ENCODE measurements at places on chromosomes 2 and 18.

- no peak for DNase-seq
These were observed 31.6 kb downstream of the AOX1 start for GRCh38 chr2:200617156-200618053.

DNA sequence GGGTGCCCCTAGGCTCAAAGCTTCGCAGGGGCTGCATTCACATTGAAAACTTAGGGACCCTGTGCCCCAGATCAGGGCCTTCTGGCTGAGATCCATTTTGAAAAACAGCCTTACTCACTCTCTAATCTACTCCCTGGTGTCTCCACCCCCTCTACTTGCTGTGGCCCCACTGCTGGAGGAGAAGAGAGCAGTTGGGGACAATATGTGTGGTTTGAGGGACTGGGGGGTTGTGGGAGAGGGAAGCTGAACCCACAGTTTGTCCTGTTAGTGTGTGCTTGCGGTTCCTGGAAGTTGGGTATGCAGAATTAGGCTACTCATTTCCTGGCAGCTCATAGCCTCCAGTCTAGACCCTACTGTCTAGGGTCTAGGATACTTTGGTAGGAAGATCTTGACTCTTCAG, 211.4 kb downstream of the PRKCE start:
- no peak for DNase-seq

DNA sequence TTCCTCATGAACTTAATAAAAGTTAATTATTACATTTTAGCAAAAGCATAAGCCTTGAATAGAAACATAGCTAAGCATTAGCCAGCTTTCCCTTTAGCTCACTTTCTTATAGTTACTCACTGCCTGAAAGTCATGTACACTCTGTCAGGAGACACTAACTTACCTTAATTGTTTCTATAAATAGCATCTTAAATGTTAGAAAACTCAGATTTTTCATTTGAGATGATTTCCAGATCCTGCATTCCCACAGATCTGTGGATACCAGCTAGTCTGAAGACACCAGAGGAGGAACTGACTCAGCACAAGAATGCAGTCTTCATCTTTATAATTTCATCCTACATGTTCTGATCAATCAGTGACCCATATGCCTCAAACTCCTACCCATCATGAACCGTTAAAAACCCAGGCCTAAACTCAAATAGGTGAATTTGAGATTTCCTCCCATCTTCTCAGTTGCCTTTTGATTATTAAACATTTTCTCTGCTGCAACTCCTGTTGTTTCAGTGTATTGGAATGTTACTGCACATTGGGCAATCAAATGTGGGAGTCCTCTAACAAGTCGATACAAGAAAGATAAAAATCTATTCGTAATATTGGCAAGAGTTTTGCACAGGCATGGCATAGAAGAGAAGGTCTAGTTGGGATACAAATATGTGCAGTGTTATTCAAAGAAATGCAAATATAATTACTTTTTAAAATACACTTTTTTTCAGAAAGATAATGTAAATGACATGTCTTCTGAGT, 857.4 kb upstream of the CDH2 start:
- DNase-seq, result no peak

DNA sequence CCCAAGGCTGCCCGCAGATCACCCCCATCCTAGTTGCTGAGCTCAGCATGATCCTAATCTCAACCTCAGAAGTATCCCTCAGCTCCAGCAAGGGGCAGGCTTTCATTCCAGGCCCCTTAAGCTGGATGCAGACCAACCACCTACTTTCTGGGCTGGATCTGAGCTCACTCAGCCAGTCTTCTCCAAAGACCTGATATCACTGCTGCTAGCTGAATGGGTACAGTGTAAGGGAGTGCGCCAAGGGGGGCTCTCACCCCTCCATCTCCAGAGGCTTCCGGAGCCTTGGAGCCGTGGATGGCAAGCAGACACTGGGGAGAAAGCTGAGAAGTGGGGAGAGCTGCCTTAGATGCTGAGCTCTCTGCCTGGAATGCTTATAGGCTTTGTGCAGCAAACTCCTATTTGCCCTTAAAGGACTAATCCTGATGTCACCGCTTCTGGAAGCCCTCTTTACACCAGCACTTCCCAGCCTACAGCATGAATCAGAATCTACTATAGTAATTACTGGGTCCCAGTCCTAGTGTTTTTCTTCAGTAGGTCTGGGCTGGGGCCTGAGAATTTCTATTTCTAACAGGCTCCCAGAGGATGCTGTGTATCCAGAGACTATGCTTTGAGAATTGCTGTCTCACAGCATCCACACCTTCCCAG, 31.0 kb downstream of the GYPC start:
- no peak for DNase-seq

GRCh38 chr2:191158193-191158592, 7.4 kb upstream of the STAT4 start:
- no peak for DNase-seq

DNA sequence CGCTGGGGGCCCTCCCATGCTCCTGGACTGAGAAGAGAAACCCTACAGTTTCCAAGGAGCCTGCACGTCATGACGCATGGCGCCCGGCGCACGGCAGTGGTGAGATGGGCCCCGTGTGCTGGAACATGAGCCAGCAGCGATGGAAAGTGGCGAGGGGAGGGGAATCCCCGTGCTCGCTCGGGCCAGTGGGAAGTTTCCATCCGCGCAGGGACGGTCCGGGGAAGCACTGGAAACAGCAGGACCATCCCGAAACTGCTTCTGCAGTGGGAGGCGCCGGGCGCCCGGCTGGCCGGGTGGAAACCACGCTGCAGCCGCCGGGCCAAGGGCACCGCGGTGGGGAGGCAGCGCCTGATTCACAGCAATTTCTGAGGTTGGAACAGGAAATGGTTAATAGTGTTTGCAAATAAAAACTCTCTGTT, 4.9 kb upstream of the PDCD1 start:
- peak; percentile 68 for DNase-seq

- DNase-seq, result no peak
These were observed at the start of gene GYPC for GRCh38 chr2:126655500-126656430. Gene GYPC, plus strand, starts transcription at chr2:126656158. Its CDS starts 106 bp downstream, at chr2:126656264.

- DNase-seq, result no peak
These were observed 4.2 kb downstream of the STAT1 start for GRCh38 chr2:191009541-191010374.

GRCh38 chr2:50535256-50535655, 496.7 kb downstream of the NRXN1 start:
- no peak for DNase-seq

GRCh38 chr2:226077031-226077430, 677.5 kb downstream of the NYAP2 start:
- DNase-seq, result no peak

DNA sequence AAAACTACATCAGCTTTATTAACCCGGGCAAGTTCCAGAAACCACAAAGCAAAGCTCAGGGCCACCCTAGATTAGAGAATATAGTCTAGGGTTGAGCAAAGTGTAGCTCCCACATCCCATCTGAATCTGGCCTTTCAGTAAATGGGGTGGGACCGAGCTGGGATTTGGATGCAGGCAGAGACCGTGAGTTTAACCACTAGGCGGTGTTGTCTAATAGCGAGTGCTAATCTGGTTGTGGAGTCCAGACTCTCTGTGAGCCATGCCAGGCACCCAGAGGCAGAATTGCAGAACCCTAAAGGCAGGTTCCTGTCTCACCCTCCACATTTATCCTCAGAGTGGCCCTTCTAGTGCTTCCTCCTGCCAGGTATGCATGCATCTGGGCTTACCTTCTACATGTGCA, 435.9 kb downstream of the TSN start:
- DNase-seq, result no peak

Data from stimulated activated CD4-positive, alpha-beta T cell treated with anti-CD3 and anti-CD28 coated beads, Interleukin-15, amount 100 ng/mL, for 48 hours (primary cell).